ENCODE measurements at places on chromosomes 1 and 21.
A peak's percentile ranks its signal among the peaks of the same experiment; 100 is the strongest.

DNA sequence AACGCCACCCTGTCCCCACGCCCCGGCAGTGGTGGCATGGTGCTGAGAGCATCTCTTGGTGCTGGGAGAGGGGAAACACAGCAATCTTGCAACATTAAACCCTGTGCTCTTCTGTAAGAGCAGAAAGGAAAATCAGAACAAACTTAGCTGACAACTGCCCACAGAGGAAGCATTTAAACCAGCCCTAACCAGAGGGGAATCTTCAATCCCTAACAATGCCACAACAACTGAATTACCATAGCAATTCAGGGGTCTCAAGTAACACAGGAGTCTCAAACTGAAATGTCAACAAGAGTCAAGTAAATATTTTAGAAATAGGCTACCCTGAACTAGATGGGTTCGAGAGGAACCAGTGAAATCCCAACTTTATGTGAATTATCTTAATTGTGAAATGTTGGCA is 1983.6 kb downstream of the NCAM2 start:
- no peak for DNase-seq

DNA sequence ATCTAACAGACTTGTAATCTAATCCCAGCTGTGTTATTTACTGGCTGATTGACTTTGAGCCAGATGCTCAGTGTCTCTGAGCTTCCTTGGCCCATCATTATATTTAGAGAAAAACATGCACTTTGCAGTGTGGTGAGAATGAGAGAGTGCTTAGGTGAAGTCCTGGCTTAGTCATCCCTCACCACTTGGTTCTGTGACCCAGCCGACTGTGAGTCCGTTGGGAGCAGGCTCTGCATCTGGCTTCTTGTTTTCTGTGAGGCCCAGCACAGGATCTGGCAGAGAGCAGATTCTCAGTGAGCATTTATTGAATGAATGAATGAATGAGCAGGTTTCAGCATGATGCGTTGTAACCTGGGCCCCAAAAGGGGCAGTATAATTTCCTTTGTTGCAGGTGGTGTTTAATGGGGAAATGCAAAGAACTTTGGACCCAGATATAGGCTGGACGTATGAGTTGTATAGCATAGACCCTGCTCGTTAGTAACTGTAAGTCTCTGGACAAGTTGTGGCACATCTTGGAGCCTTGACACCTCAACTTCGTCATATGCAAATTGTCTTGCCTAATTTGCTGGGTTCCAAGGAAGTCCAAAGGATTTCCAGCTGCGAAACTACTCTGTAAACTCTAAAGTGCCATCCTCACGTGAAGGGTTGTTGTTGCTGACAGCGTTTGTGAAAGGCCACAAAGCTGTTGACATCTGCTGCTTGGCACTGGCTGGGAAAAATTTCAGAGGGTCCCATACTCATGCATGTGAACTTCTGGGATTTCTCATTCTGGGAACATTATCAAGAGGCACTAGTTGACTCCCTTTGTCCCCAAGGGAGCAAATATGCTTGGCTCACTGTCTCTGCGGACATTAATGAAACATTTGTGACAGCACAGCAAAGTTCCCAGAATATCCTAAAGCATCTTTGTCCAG is 138.8 kb upstream of the USP24 start:
- DNase-seq, result no peak

DNA sequence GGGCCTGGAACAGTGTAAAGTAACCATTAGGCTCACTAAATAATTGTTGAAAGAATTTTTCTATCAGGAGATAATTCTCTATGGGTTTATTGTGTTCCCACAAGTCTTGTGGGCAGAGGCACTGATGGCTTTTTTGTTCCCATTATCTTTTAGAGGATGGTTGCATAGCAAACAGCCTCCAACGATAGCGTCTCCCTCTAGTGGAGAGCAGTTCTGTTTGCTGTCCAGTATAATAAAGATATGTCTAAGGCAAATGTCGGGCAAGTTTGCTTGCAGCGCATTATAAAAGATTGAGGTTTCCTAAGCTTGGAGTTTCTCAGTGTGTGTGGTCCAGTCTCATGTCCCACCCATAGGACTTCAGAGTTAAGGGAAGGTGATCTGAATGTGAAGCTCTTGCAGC is 1.3 kb upstream of the SLC6A17 start:
- peak; percentile 7 for DNase-seq

DNA sequence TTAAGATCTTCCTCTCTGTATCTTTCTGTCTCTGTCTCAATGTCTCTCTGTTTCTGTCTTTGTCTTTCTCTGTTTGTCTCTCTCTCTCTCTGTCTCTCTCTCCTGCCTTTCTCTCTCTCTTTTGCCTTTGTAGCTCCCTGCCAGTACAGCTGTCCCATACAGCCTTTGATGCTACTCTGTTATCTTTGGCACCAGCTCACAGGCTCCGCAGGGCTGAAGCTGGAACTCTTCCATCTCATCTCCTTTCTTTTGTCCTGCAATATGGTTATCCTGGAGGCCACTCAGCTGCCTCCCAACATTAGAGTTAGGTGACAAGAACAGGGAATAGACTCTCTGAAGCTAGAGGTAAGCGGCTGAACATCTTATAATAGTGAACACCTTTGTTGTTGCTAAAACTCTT is 354.3 kb upstream of the NEGR1 start:
- DNase-seq, result no peak

- no peak for DNase-seq
Measured at GRCh38 chr1:116415200-116415698, 42.2 kb downstream of the ATP1A1 start.
